Stimulated activated CD4-positive, alpha-beta T cell treated with anti-CD3 and anti-CD28 coated beads, Interleukin-2, amount 100 ng/mL, for 24 hours (primary cell): ENCODE measurements at places on chromosomes 16 and 17.

- DNase-seq: no peak
These were observed 5.6 kb downstream of the SPHK1 start for GRCh38 chr17:76390003-76390421.

DNA sequence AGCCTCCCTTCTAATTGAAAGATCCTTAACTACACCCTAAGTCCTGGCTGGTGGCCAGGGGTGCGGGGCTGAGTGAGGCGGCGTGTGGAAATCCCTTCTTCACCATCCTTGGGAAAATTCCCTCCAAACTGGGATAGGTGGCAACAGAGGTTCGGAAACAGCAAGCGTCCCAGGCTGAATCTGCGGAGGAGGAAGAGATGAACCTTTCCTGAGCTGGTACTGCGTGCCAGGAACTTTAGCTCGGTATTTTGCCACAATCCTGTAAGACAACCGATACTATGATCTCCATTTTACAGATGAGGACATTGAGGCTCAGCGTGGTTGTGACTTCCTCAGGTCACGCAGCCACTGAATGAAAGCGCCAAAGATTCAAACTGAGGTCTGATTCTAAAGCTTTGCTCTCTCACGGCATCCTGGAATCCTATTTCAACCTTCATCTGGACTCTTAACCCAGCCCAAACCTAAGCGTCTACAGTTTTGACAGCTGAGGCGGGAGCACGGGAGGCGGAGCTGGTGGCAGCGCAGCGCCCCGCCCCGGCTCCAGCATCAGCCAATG, 583 bp upstream of the CYLD start:
- no peak for DNase-seq

- DNase-seq: no peak
These were observed at the start of gene CD300LB for GRCh38 chr17:74531231-74531761. CD300LB (minus strand) TSS chr17:74531475; CDS start chr17:74531350, 125 bp downstream.

GRCh38 chr17:50477976-50478375, 684 bp upstream of the RSAD1 start:
- no peak for DNase-seq

DNA sequence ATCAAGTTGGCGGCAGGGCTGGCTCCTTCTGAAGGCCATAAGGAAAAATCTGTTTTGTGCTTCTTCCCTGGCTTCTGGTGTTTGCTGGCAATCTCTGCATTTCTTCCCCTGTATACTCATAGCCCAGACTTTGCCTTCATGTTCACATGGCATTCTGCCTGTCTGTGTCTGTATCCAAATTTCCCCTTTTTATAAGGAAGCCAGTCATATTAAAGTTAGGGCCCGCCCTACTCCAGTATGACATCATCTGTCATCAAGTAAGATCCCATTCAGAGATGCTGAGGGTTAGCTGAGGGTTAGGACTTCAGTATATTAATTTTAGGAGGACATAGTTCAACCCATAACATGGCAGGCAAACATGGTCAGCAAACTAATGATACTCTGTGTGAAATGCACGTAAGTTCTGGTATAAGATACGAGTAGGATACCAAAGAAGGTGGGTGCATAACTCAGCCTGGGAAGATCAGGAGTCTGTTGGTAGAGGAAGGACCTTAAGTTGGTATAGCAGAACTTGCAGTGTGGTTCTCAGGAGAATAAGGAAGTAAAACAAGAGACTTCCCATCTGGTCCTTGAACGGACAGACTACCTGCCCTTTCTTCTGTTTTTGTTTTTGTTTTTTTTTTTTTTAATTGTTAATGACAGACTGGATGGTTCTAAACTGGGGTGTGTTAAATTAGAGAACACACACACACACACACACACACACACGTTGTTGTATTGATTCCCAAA, 13.9 kb downstream of the MAP2K6 start:
- DNase-seq: no peak

DNA sequence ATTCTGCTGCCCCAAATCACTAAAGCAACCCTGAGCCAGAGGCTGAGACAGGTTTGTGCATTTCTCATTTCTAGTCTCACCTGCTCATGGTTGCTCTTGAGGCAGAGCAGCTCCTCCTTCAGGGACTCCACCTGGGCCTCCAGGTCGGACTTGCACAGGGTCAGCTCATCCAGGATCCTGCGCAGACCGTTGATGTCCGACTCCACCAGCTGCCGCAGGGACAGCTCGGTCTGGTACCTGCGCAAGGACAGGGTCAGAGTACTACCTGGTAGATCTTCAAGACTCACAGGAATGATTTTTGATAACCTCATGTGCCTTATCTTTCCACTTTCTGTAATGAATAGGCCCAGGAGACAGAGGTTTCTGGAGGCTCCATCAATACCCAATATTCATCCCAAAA, 1.1 kb downstream of the KRT31 start:
- no peak for DNase-seq

- no peak for DNase-seq
These were observed 418.2 kb downstream of the HAPSTR1 start for GRCh38 chr16:9509663-9510062.

- DNase-seq: peak; percentile 83
These were observed 23.9 kb downstream of the LGALS9 start for GRCh38 chr17:27654654-27655524.

GRCh38 chr16:30139583-30140481, 16.8 kb upstream of the MAPK3 start:
- no peak for DNase-seq

DNA sequence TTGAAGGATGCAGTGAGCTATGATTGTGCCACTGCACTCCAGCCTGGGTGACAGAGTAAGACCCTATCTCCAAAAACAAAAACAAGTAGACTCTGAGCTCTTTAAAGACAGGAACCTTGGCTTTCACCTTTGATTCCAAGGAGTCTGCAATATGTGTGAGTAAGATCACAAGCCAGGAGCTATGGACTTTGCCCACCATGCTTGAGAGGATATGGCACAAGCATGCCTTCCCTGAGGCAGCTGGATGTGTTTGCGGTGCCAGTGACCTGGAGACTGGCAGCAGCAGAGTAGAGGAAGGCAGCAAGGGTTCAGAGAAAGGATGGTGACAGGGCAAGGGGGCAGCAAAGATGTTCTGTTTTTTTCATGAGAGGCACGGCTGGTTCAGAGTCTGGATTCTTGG, 14.5 kb upstream of the PRKCA start:
- no peak for DNase-seq

GRCh38 chr16:79638386-79638785, 37.8 kb upstream of the MAF start:
- DNase-seq: no peak

DNA sequence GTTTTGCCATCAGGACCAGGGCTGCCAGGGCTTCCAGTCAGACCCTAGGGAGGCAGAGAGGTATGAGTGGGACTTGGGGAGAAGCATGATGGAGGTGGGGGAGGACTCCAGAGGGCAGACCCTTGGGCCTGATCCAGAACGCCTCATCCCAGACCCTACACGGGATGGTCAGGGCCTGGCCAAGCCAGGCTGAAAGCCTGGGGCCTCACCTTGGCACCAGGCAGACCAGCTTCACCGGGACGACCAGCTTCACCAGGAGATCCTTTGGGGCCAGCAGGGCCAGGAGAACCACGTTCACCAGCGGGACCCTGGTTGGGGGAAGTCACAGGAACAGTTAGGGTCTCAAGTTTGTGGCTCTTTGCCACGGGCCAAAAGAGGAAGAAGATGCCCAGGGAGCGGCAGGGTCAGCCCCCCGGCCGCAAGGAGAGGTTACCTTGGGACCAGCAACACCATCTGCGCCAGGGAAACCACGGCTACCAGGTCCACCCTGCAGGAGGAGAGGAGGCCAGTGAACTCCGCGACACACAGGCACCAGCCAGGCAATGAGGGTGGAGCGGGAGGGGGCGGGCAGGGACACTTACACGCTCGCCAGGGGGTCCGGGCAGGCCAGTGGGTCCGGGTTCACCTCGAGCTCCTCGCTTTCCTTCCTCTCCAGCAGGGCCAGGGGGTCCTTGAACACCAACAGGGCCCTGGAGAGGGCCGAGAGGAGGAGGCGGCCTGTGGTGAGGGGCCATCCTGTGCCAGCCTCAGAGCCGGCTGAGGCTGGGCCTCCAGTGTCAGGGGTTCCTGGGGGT, 7.1 kb downstream of the COL1A1 start:
- DNase-seq: no peak

DNA sequence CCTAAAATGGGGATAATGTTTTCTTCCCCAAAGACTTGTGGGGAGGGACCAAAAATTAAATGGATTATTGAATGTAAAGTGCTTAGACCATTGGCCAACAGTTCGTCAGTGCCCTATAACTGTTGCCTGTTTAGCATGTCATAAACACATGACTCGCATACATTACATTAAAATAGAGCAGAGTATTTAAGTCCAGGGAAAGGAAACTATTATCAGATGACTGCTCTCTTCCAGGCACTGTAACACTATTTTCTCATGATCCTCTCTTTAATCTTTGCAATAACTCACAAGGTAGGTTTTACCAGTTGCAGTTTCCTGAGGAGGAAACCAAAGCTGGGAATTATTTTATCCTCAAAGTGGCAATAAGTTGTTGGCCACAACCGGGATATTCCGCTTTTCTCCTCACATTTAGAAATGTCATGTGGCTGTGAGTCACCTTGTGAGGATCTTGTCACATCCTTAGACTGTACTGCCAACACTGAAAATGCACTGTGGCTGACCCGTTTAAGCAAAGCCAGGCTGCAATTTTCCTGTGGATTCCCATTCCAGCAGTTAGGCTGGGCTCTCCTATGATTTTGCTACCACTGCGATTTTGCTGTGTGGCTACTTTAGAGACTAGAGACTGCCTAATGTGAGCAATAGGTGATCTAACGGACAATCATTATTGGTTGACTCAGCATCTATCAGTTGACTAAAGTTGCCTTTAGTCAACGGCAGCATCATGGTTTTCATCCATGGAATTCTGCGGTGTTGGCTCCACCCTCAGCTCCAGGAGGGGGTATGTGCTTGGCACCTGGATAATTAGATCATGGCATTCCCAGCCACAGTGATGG, 58.3 kb upstream of the DHX40 start:
- DNase-seq: no peak

- peak; percentile 34 for DNase-seq
These were observed at the start of gene SLFN12L for GRCh38 chr17:35537601-35538141. SLFN12L (minus strand) TSS chr17:35537678; CDS start chr17:35522364, 15,314 bp downstream.

DNA sequence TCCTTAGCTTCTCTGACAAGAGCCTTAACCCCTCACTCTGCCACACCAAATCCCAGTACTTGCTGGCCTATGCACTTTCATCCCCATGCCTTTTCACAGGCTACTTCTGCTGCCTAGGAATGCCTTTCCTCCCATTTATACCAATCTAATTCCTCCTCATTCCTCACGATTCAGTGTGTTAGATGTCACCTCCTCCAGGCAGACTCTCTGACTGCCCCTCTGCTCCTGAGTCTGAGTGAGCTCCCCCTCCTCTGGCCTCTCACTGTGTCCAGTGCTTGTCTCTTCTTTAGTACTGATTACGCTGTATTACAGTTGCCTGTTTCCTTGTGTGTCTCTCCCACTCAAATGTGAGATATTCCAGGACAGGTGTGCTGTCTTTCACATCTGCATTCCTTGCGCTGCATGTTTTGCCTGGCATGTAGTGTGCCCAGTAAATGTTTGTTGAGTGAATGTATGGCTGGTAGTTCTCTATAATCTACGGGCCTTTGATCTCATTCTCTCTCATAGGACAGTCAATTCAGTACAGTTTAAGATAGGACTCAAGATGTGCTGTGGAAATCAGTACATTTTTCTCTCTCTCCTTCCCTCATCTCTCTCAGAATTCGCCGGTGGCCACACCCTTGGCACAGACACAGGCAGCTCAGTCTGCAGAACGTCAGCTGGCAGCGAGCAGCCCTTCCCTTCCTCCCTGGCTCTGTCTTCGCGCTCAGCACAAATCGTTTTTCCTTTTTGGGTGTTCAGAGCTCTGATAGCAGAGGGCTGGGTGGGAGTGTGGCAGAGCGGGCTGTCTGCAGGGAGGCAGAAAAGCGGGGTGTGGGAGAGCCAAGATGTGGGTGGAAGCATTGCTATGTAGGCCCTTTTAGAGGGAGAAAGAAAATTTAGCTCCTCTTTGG, 18.5 kb downstream of the ARL4D start:
- no peak for DNase-seq

- no peak for DNase-seq
These were observed 98.6 kb downstream of the BANP start for GRCh38 chr16:88049561-88050545.

DNA sequence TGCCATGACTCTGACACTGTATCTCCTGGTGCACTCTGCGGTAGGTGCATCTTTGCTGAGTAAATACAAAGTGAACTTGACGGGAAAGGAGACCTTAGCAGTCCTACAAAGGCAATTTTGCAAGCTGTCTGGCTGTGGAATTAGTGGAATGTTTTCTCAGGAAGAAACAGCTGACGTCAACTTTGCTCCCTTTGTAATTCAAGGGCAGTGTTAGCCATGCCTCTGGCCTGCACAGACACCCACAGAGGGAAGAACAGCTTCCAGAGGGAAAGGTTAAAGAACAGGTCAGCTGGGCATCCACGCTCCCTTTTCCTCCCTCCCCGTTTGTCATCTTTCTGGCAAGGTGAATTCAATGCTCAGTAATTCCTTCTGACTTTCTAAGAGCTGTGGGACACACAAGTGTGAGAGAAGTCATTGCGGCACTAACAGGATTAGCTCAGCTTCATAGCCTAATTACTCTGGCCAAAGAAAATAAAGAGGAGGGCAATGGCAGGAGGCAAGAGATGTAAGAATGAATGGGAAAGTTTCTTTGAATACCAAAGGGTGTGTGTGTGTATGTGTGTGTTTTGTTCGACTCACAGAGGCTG, 476.9 kb upstream of the GOT2 start:
- no peak for DNase-seq

- no peak for DNase-seq
These were observed 90.2 kb upstream of the ERCC4 start for GRCh38 chr16:13829697-13830299.

- DNase-seq: peak; percentile 44
These were observed at the start of gene LASP1NB for GRCh38 chr17:38925263-38925995. LASP1NB (plus strand) TSS chr17:38925614.

- no peak for DNase-seq
These were observed 90.1 kb upstream of the CDC42EP4 start for GRCh38 chr17:73401911-73402310.

- no peak for DNase-seq
These were observed 503.5 kb downstream of the HS3ST4 start for GRCh38 chr16:26195225-26195624.

DNA sequence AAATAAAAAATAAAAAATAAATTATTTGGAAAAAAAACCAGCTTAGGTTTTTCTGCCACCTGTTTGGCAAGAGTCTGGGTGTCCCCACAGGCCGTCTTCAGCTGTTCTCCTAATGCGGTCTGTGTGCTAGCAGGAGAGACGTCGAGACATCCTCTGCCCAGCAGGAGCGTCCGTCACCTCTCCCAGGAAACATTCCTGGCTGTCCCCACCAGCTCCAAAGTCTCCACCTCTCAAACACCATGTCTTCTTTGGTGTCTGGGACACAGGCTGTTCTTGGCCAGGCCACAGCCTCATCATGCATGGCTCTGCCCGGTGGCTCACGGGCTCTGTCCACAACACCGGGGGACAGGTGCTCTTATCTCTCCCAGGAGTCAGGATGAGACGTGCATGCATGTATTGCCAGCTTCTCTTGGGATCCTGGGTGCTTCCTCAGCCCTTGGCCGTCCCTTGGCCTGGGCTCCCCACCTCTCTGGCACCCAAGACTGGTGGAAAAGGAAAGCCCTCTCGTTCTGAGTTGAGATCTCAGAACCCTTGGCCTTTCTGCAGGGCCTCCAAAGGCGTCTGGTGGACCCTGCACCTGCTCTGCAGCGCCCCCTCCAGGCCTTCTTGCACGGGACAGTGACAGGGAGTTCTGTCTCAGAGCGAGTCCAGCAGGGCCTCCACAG, 84.9 kb upstream of the CBX4 start:
- peak; percentile 51 for DNase-seq

GRCh38 chr16:73183611-73184092, 135.7 kb upstream of the ZFHX3 start:
- no peak for DNase-seq
